ENCODE measurements at places on chromosomes 5 and 9.

GRCh38 chr5:175107865-175108264, 336.1 kb downstream of the DRD1 start:
- DNase-seq: no peak

DNA sequence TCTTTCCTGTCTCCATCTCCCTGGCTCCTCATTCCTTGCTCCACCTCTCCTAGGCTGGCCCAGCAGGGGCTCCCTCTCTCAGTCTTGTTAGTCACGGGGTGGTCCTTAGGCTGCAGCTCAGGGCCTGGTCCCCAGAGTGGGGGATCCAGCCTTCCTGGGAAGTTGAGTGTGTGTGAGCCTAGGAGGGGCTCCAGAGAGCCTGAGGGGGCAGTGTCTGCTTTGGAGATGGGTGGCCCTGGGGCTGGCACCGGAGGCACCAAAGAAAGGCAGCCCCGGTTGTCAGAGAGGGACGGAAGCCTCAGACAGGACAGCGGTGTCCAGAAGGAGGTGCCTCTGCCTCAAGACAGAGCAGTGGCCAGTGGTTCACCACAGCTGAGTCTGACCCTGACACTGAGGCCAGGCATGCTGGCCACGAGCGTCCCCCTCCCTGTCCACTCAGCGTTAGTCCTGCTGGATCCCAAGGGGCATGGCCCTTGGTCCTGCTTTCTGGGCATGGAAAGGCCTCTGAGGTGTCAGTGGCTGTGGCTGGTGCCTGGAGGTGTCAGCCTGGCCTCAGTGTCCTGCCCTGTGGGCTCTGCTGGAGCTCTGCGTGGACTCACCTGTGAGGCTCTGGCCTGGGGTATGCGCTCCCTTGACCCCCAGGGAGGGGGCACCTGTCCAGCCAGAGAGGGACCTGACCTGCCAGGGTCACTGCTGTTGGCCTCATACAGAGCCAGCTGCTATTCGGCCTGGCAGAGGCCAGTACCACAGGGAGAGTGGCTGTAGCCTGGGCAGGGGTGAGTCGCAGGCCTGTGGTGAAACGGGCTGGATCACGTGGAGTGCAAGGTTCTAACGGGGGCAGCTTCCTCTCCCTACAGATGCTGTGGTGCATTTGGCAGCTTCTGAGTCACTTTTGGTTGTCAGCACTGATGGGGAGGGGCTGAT, 130.6 kb downstream of the CACNA1B start:
- DNase-seq: no peak

DNA sequence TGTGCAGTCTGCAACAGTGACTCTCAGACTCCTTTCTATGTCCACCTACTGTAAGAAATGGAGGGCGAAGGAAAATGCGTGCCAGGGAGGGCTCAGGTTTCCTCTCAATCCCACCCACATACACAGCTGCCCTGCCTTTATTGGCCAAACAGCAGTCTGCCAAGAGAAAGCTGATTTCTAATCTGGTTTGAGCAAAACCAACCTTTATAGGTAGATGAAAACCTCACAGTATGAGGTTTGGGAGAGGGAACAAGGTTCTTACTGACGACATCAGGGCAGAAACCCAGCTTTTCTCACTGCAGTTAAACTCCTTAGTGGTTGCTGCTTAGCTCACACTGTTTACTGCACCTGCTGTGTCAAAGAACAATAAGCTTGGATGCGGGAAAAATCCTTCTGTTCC, 152.3 kb upstream of the KLF9 start:
- DNase-seq: no peak

DNA sequence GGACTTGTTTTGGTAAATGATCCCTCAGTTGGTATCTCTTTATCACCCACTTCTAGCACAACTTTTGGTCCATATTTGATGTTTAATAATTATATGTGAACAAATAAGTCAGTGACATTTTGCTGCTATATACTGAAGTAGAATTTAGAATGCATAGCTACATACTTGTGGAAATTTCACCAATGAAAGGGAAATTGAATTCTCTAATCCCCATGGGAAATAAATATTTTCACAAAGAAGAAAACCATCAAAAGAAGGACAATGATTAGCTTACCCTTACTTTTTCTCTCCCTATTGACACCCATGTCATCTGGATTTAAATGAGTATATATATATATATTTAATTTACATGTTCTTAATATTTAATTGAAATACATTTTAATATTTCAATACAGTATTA, 94.3 kb upstream of the DAB2 start:
- no peak for DNase-seq

GRCh38 chr5:81184749-81185110, 48.4 kb upstream of the CKMT2 start:
- no peak for DNase-seq

DNA sequence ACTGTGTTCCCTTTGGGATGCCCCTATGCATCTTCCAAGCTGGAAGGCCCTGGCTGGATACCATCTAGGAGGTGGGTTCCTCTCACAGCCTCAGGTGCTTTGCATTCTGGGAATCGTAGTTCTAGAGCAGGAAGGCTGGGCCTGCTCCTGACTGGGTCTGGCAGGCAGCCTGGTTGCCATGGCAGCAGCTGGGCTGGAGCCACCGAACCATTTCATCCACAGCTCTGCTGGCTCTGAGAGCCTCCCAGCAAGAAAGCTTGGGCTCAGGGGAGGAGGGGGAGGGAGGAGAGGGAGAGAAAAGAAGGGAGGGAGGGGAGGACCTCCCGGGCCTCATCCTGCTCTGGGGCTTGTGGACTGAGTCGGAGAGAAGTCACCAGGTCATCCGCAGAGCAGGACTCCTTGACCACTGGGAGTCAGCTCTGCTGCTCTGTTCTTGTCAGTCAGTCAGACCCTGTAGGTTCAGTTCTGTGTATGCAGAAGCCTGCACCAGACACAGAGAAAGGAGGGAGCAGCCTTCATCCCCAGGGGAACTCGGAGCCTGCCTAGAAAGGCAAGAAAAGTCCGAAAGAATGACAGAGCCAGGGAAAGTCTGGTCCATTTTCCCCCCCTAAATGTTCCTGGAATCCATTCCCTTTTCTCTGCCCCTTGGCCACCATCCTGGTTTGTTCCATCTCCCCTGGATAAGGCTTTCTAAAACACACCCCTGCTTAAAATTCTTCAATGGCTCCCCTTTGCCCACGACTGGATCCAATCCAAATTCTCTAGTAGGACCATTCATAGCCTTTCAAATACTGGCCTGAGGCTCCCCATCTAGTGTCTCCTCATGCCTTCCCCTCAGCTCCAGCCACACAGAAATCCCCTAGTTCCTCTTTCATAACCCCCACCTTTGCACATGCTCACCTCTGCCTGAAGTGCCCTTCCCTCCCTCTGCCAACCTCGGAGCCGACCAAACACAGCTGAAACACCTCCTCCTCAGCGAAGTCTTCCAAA, 65.4 kb upstream of the ARAP3 start:
- peak; percentile 76 for DNase-seq

- no peak for DNase-seq
These were observed 31.2 kb upstream of the OTP start for GRCh38 chr5:77669677-77670076.

DNA sequence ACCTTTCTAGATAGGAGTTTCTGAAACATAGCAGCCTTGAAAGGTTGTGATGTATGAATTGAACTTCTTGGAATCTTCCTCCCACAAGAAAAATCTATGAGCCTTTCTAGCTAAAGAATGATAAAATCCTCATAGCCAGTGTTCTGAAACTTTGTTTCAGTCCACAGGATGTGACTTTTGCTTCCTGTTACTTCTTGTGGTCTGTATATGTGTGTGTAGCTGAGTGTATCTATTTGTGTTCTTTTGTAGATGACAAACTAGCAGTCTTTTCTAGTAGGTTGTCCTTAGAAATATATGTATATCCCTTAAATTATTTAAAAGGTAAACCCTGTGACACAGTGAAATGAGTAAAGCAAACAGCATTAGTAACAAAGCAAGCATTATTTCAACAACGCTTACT, 188.8 kb downstream of the MRPS30 start:
- no peak for DNase-seq

DNA sequence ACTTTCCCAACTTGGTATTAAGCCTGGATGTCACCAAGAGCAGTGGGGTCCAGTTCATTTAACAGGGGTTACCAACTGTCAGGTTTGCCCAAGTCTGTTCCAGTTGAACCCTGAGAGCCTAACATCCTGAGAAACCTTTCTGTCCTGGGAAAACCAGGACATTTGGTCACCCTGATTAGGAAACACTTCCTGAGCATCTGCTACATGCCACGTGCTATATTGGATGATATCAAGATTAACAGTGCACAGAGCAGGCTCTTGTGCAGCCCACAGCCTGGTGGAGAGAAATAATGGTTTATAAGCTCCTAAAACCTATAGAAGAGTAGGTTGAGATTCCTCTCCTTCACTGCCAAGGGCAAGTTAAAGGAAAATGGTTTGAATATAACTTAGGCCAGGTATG, 102.9 kb upstream of the RAD23B start:
- DNase-seq: no peak

GRCh38 chr9:137619240-137620047, 639 bp downstream of the EHMT1 start:
- DNase-seq: no peak

GRCh38 chr9:135947582-135947981, 13.6 kb downstream of the UBAC1 start:
- no peak for DNase-seq

GRCh38 chr5:66511491-66511890, 84.7 kb upstream of the MAST4 start:
- DNase-seq: no peak

DNA sequence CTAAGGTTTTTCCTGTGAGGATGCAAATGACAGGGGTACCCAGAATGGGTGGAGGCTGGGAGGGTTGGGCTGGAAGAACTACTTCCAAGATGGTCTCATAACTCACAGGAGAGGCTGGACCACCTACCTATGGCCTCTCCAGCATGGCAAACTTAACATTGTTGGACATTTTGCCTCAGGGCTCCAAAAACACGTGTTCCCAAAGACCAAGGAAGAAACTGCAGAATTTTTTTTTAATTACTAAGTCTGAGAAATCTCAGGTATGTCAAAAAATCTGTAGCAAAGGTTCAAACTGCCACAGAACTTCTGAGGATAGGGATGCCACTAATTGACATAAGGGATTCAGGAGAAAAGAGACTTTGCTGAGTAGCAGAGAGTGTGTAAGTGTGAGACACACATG, 270.8 kb downstream of the NNT start:
- no peak for DNase-seq

- DNase-seq: no peak
These were observed 59.0 kb upstream of the BARX1 start for GRCh38 chr9:94014066-94014654.

- no peak for DNase-seq
These were observed 216.9 kb downstream of the AUH start for GRCh38 chr9:91144769-91145168.

DNA sequence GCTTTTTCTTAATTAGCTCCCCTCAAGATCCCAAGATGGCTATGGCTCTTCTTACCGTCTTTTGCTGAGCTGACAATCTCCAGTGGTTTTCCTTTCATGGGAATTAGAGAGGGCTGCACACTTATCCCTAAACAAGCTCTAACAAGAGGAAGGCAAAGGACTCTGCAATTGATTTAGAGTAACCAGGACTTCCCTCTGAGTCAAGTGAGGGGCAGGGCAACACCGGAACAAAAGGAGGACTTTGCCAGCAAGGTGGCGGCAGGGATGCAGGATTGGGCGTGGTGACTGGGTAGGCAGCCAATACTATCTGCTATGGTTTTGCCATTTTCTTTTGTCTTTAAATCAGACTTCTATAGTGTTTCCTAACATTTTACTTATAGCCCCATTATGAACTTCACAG, 9.8 kb downstream of the SLC44A1 start:
- no peak for DNase-seq

DNA sequence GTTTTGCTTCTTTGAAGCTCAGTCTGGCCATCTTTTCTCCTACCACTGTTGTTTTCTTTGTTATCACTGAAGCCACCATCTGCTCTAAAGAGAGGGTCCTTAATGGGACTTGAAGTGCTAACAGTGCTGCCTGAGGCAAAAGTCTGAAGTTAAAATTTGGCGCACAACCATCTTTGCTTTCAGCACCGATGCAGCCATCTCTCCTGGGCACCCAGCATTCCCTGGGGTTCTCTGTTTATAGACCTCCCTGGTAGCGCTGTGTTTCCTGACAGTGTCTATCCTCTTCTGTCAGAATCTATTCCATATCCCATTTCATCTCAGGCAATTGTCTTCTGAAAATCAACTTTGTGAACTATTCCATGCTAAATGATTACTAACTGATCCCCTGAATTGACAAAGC, 491.5 kb upstream of the MPDZ start:
- no peak for DNase-seq

Measured in NCI-H2171 (cell line).